SK-N-MC (cell line): ENCODE measurements at places on chromosomes 12 and 14.
A peak's percentile ranks its signal among the peaks of the same experiment; 100 is the strongest.

- DNase-seq: no peak
Observed at GRCh38 chr12:79370021-79370420, 320.7 kb downstream of the PAWR start.

- DNase-seq: no peak
Observed at GRCh38 chr14:87874676-87875075, 118.3 kb downstream of the GALC start.

GRCh38 chr14:89294060-89294459 lies 123.0 kb downstream of the FOXN3 start:
- DNase-seq: no peak

- no peak for DNase-seq
Observed at GRCh38 chr12:107159384-107159900, 66.1 kb upstream of the CRY1 start.

DNA sequence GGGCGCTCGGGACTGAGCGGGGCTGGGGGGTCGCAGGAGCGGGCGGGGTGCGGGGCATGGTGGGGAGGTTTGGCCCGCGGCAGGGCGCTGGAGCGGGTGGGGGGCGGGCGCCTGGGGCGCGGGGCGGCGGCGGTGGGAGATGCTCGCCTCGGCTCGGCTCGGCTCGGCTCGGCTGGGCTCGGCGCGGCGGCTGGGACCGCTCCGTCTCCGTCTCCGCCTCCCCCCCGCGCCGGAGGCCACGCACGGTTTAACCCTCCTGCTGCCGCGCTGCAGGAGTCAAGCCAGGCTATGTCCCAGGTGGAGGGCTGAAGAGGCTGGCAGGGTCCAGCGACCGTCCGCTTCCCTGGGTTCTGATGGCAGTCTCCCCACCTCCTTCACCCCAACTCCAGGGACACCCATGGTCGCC lies at the start of gene PIANP:
TSS of gene PIANP (minus strand) at position 170 of the 406 bp plus-strand sequence. CDS start 2,754 bp downstream, outside the sequence.
- no peak for DNase-seq

DNA sequence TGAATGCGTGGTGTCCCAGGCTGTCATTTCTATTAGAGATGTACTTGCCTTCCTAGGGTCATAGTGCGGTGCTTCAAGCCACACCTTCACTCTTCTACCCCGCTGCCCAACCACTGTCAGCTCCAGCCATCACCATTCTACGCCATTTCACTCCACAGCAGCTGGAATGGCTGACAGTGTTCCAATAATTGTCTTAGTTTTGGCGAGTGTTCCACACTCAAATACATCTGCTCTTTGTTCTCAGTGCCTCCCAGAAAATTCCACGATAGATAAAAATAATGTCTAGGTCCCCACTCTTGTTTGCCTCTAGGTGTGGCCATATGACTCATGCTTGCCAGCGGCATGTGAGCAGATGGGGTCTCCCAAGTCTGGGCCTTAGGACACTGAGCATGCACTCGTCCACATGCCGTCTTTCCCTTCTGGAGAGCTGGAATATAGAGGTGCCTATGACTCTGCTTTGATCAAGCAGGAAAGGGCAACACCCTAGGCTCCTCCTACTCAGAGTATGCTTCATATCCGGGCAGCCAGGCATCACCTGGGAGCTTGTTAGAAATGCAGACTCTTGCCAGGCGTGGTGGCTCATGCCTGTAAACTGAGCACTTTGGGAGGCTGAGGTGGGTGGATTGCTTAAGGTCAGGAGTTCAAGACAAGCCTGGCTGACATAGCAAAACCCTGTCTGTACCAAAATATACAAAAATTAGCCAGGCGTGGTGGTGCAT lies 163.0 kb downstream of the BRMS1L start:
- DNase-seq: no peak

DNA sequence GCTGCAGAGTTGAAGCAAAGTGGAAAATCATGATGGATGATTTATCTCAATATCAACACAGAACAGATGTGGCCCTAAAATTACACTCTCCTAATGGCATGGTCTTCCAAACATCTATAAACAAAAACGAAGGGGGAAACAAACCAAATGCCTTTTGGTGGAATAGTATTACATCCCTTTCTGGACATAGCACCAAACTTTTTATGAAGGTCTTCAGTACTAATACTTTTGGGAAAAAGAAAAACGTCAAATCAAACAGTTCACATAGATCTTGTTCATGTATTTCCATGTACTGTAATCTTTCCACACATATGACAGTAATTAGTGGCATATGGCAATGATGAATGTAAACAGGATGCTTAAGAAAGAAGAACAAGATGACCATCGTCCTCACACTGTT lies 22.9 kb upstream of the ANAPC7 start:
- no peak for DNase-seq

GRCh38 chr14:40697231-40697630 lies 909.4 kb upstream of the LRFN5 start:
- DNase-seq: no peak

DNA sequence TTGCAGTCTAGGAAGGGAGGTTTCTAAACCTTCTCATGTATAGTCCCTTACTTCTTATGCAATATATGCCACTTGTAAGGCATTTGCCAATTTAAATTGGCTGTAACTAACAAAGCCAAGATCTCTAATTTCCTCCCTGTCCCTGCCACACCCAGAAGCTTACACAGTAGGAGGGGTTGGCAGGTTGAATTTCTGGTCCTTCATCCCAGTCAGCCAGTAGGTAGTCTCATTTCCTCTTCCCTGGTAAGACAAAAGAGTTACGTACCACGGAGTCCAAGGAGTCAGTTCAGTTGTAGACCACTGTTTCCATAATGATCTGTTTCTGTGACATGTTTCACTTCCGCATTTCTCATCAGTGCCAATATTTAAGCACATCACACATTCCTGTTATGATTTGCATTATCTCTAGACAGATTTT lies 47.0 kb upstream of the PLBD1 start:
- no peak for DNase-seq

- DNase-seq: no peak
Observed at GRCh38 chr14:101843665-101844064, 82.2 kb downstream of the PPP2R5C start.

DNA sequence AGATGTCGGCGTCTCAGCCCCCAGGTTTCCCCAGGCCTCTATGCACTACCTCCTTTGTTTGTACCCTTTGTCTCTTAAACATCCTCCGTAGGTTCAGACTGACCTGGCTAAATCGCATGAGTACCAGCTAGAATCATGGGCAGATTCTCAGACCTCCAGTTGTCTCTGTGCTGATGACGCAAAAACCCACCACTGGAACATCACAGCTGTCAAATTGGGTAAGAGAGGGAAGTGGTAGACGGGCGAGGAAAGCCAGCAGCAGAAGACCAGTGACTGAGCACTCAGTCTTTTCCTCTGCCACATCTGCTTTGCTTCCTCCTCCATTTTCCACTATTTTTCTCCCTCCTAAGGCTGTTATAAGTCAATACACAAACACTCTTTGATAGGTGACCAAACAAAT lies 29.7 kb downstream of the A2ML1 start:
- DNase-seq: no peak

DNA sequence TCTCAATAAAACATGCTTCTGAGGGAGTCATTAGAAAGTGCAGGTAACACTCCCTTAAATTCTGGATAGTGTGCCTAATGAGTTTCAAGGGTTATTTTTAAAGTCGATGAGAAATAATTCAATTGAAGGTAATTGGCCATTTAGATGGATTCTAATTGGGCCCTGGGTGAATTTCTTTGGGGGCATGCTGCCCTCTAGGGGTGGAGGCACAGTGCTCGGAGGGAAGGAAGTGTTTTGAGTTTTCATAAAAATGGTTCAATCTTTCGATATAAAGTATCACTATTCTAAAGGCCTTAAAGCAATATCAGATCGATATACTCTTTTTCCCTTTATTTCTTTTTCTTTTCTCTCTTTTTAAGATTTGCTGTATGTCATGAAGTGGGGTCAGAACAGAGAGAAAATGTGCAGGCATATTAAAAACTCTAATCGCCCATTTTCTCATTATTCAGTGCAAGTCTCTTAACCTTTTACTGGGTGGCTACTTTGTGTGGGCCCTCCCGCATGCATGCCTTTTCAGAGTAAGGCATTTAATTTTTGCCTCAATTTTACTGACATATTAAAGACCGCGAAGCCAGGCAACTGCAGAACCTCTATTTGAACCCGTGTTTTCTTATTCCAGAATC lies 25.5 kb downstream of the NKX2-8 start:
- no peak for DNase-seq

DNA sequence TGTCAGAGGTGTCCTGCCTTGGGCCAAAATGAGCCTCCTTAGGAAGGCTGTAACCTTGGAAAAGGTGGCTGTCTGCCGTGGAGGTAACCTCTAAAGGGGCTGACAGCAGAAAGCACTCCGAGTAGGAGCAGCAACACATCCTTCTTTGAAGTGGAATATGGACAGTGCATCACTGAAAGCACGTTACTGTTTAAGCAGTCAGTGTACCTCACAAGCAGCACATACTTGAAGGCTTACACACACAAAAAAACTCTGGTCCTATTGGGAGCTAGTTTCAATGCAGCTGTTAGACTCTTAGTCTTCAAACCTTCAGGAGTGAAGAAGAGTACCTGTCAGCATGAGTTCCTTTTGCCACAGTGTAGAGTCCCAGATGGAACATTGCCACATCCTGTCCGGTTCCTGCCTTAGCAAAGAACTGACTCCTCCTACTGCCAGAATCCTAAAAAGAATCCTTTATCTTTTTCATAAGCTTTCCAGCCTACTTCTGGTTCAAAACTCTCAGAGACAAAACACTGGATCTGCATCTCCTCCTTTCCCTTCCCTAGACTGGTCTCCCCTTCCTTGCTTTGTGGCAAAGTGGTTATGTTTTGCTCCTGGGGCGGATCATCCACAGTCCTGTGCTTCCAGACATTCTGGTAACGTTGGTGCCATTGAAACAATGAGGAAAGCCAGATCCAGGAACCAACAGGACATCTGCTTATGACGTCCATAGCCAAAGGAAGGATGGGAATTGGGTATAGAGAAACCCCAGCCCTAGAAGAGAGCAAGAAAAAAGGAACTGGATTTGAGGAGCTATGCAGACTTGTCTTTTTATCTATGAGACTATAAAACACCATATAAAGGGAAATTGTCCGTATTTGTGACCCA lies 8.5 kb upstream of the MDM1 start:
- DNase-seq: no peak

DNA sequence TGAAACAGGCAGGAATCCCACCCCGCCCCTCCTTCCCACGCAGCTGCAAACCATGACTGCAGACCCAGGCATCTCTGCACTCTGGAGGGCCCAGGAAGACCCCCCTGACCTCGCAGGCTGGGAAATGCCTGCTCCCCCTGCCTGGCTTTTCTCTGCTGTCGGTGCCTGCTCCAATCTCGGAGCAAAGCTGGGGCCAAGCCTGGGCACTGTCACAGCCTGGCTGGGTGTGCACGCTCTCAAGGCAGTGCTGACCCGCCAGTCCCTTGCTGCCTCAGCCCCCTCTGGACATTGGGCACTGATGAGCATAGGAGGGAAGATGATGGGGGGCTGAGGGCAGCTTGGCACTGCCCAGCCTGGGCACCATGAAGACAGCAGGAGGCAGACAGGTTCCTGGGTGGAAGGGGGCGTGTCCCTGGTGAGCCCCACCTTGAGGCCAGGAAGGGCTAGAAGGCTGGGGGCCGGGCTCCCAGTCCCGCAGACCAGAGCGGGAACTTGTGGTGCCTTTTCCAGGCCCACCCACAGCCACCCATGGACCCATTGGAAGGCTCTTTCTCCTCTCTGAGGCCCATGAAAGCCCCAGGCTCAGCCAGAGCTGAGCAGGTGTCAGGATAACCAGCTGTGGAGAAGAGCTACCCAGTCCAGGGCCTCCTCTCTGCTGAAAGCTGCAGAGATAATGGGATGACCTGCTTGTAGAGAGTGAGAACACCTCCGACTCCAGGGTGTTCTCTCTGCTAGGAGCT lies 10.7 kb upstream of the ZNF605 start:
- no peak for DNase-seq

DNA sequence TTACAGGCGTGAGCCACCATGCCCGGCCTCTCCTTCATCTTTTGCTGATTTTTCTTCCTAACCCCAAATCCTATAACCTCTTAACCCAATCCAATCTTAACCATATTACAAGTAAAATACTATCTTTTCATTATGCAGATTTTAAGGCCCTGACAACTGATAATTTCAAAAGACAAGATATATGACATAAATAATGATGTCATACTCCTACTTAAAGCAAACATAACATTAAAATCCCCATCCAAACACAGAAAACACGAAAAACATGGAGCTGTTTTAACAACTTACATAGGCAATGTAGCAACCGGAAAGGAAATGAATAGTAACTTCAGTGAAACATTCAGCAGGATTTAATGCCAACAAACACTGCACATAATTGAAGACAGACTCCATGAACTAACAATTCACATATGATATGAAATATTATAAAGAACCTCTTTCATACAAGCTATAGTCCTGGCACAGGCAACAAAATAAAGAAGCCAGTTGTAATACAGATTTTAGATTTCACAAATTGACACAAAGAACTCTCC lies 21.5 kb downstream of the USP44 start:
- peak; percentile 55 for DNase-seq

GRCh38 chr14:70585231-70585630 lies 15.2 kb downstream of the MED6 start:
- no peak for DNase-seq

- DNase-seq: peak; percentile 16
Observed at GRCh38 chr12:107778383-107779025, 4.0 kb downstream of the ASCL4 start.

DNA sequence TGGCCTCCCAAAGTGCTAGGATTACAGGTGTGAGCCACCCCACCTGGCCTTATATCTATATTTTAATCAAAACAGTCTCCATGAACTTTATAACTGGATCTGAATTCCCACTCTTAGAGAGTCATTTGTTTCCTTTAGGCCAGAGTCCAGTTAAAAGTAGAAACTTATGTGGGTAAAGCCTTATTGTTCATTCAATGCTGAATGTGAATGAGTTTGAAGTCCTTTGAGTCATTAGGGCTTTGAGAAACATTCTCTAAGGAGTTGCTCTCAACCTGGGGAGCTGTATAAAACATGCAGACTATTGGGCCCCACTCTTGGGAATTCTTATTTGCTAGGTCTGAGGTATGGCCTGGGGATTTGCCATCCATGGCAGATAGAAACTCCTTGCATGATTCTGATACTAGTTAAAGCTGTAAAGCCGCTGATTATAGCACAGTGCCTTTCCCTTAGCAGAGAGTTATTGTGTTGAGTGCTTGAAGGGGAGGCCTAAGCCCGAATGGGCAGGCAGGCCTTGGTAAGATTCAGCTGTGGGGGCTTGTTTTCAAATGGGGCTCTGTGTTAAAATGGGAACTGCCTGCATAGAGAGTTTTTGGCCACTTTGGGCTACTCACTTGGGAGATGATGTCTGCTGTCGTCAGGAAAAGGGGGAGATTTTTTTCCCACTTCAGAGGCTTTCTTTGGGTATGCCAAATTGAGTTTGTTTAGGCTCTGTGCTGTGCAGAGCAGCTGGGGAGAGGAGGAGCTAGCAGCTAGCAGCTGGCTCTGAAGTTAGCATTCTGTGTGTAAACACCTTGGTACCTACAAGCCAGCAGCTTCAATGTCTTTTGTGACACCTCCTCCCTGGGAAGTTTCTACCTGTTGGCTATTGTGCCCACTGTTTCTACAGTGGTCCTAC lies 117.5 kb downstream of the DACT1 start:
- DNase-seq: no peak

GRCh38 chr12:123548107-123548506 lies 14.6 kb upstream of the RILPL1 start:
- no peak for DNase-seq

- no peak for DNase-seq
Observed at GRCh38 chr12:668090-668481, 4.8 kb upstream of the NINJ2 start.

GRCh38 chr12:132695431-132695830 lies 8.0 kb downstream of the PXMP2 start:
- no peak for DNase-seq

GRCh38 chr14:103546652-103547454 lies 15.6 kb downstream of the BAG5 start:
- no peak for DNase-seq

- DNase-seq: no peak
Observed at GRCh38 chr12:52258335-52258901, 16.0 kb upstream of the KRT86 start.
